Activated CD8-positive, alpha-beta memory T cell treated with anti-CD3 and anti-CD28 coated beads for 1 hour (primary cell): ENCODE measurements at places on chromosomes 1 and 21.

GRCh38 chr1:156551869-156552268, 20.5 kb downstream of the IQGAP3 start:
- DNase-seq: no peak

GRCh38 chr1:6596351-6596750, 6.3 kb downstream of the KLHL21 start:
- no peak for DNase-seq

- DNase-seq: no peak
Measured at GRCh38 chr1:8874230-8875201, 4.0 kb downstream of the ENO1 start.

- DNase-seq: peak; percentile 21
Measured at GRCh38 chr1:46724991-46725735, 6.2 kb upstream of the EFCAB14 start.

- DNase-seq: no peak
Measured at GRCh38 chr1:18991585-18991984, 35.1 kb upstream of the IFFO2 start.

DNA sequence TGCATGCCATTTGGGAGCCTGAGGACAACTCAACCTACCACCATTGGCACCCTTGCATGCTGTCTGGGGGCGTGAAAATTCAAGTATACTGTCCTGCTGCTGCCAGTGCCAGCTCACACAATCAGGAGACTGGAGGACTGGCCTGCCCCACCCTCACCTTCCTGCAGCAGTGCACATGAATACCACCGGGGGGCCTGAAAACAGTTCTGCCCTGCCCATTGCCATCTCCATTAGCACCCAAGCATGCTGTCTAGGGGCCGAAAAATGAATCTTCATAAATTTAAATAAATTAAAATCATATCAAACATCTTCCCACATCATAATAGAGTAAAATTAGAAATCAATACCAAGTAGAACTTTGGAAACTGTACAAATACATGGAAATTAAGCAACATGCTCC, 322.1 kb upstream of the TMPRSS15 start:
- no peak for DNase-seq

DNA sequence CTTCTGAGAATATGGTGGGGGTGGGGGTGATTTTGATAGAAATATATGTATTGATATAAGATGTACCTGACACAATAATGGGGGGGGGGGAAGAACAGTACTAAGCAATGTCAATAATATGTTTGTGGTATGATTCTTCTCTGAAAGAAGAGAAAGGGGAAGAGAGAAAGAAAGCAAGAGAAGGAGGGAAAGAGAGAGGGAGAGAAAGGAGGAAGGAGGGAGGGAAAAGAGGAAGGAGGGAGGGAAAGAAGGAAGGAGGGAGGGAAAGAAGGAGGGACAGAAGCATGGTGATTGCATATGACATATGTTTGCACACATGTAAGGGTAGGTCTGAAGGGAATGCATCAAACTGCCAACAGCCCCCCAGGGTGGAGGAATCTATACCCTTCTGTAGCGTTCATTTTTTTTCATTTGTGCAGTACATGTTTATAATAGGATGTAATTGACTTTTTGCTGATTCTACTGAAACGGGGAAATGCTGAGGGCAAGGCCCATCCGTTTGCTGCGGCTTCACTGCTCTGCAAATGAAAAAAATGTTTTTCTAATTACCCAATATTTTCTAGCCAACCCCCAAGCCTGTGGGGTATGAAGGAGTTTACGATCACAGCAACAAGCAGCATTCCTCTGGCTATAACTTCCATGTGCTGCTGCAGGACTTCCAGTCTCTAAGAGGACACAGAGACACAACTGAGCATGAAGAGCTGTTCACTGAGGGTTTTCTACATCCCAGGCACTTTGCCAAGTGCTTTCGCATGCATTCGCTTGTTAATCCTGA, 119.3 kb upstream of the ZC3H12A start:
- DNase-seq: no peak

GRCh38 chr1:233707880-233708815, 94.2 kb downstream of the KCNK1 start:
- DNase-seq: no peak

DNA sequence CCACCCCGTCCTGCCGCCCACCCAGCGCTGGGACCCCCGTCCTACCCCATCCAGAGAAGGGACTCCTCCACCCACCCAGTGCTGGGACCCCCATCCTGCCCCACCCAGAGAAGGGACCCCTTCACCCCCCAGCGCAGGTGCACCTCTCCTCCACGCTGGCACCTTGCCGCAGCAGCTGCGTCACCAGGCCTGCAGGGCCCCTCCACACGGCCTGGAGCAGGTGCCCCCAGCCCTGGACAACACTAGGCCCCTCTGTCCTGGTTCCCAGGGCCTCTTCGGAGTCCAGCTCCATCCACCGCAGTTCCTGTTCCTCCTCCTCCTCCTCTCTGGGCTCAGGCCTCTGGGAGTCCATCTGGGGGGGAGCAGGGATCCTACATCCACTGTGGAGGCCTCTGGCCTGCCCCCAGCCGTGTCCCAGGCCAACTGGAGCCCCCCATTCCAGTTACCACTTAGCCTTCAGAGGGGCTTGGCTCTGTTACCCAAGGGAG, 378 bp downstream of the ANKRD65 start:
- DNase-seq: no peak

DNA sequence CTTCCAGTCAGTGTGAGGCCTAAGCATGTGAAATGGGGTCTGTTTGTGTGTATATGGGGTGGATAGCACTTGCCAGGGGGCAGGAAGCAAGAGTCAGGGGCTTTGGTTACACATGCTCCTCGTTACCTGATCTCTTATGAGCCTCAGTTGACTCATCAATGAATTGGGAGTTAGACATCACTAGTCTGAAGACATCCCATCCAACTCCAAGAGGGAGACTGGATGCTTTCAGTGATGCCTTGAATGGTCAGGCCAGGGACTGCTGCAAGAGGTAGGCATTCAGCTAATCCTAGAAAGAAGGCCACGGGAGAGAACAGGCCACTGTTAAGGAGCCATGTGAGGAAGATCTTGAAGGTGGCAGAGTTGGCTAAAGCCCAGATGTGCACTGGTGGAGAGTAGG, 6.3 kb downstream of the RAB25 start:
- no peak for DNase-seq

- no peak for DNase-seq
Measured at GRCh38 chr1:76136894-76137293, 62.3 kb downstream of the ST6GALNAC3 start.

DNA sequence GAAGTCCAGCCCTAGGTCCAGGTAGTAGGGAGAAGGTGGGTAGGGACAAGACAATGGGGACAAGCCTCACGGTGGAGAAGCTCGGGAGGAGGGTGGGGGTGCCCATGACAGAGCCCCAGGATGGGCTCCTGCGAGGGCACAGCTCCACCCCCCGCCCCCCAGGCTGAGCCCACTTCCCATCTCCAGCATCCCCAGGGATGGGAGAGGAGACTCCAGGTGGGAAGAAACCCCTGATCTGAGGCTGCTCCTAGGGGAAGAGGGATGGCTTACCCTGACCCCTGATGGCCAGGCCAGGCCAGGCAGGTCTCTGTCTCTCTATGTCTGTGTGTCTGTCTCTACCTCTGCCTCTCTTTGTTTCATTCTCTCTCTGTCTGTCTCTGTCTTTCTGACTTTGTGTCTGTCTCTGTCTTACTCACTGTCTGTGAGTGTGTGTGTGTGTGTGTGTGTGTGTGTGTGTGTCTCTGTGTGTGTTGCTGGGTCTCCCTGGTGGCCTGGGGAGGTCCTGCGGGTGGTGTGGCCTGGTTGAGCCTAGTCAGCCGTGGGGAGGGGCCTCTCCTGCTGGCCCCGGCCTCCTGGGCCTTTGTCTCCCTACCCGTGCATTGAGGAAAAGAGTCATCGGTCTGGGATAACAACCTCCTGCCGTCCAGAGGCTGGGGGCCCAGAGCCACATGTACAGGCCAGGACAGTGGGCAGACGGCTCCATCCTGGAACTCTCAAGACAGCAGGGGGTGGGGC, 45.7 kb downstream of the WNT9A start:
- no peak for DNase-seq

DNA sequence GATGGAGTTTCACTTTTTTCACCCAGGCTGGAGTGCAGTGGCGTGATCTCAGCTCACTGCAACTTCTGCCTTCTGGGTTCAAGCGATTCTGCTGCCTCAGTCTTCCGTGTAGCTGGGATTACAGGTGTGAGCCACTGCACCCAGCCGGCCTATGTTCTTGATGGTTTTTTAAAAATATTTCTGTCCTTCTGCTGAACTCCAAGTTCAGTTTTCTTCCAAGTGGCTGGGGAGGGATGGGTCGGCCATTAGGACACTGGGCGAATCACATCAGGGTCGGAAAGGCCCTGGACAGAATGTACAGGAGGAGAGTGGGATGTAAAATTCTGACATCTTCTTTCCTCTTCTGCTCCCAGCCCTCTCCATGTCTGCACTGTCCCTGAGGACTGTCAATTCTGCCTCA, 289.6 kb downstream of the PTPRU start:
- no peak for DNase-seq

DNA sequence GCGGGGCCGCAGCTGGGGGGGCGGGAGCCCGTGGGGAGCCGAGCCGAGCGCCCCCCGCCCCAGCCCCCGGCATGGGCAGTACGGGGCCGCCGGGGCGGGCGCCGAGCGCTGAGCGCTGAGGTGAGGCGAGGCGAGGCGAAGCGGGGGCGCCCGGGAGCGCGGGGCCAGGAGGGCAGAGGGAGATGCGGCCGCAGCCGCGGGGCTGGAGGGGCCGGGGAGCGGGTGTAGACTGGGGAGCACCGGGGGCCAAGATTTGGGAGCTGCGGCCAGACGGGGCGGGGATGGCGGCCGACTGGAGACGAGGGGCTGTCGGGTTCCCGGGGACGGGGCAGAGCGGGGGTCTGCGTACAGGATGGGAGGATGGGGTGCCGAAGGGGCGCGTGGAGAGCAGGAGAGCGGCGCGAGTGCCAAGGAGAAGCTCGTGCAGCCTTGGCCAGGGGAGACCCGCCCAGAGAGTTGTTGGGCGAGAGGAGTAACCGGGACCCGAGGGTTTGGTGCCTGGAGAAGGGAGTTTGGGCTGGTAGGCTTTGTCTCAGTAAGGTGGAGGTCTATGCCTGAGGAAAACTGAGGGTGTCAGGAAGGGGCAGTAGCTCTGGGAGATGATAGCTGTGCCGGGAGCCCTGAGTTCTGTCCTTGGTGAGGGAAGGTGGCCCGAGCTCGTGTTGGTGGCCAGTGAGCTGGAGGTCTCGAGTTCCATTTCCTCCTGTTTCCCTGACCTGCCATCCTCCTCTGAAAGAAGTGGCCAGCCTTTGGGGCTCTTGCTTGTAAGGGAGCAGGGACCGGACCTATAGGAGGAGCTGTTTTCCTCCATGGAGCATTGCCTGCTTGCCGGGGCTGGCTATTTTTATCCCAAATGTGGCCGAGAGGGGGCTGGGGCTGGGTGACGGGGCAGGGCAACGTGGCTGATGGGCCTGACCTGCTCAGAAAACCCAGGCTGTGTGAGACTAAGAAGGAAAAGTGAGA, 539 bp downstream of the ATP8B2 start:
- no peak for DNase-seq

DNA sequence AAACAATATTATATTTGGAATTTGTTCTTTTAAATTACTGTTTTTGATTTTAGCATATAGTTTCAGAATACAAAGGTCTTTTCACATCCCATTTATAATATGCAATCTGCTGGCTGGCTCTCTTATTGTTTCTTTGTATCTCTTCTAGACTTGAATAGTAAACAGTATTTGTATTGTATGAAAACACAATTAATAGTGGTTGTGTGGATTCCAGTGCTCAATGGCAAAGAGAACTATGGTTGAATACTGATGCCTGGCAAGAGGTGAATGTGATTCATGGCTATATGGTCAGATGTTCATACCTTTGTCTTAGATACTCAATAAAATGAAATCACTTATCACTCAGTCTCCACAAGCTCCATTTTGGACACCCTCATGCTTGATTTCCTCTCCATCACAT, 37.2 kb downstream of the OR6Y1 start:
- DNase-seq: no peak

DNA sequence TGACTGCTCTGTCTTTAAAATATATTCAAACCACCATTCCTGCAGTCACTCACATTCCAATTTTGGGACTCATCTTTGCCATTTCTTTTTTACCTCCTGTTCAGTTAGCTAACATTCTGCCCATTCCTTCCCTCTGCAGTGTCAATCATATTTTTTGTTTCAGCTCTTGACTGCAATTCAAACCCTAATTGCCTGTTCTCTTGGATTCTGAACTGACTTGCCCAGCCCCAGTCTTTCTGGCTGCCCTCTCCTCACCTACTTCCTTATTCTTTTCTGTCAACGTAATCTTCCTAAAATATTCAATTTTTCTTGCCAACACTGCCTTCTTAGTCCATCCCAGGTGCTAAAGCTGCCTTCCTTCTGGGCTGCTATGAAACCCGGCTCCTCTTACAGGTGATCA, 6.1 kb downstream of the PRDM2 start:
- DNase-seq: no peak

DNA sequence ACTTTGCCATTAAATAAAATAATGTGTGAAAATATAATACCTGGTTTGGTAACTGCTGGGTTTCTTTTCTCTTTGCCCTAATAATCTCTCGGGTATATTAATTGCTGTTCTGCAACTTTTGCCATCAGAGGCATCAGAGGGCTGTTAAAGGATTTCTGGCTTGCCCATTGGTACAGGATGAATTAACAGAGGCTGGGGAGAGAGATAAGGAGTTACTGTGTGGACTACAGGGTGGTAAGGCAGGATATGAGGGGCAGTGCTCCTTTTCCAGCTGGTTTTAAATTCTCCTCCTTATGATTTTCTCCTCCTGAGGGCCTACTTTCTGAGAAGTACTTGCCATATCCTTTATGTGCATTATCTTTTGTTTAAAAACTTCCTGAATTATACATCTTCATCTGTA, 48.3 kb downstream of the FGGY start:
- no peak for DNase-seq

DNA sequence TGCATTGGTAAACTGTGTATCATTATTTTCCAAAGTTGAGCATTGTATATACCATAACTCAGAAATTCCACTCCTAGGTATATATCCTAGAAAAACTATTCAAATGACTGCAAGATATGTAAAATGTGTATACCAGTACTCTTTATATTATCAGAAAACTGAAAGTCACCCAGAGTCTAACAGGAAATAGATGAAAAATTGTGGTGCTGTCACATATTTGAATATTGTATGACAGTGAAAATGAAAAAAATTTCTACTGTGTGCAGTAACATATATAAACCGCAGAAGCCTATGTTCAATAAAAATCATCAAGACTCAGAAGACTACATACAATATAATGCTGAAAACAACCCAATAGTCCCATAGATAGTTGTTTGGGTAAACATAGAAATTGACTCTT, 74.4 kb upstream of the LYPLAL1 start:
- DNase-seq: no peak

DNA sequence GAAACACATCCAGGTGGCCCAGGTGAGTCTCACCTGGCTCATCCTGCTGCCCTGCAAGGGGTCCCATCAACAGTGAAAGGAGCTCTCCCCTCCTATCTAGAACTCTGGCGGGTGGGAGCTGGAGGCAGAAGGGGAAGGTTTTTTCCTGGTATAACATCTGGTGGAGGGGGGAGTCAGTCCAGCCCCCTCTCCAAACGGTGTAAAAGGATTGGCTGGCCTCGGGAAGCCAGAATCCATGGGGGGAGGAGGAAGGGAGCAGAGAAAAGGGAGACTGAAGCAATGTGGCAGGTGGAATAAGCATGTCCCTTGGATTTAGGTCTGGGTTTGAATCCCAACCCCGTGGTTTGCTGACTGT, 1.2 kb upstream of the CAMK2N1 start:
- DNase-seq: no peak

GRCh38 chr1:150777544-150777943, 12.0 kb upstream of the CTSS start:
- DNase-seq: no peak
